NCI-H526 treated with DMSO at 0.1 percent for 48 hours (cell line): ENCODE measurements at places on chromosomes 2 and 18.

GRCh38 chr18:24799720-24800119, 339.3 kb downstream of the HRH4 start:
- DNase-seq = no peak

DNA sequence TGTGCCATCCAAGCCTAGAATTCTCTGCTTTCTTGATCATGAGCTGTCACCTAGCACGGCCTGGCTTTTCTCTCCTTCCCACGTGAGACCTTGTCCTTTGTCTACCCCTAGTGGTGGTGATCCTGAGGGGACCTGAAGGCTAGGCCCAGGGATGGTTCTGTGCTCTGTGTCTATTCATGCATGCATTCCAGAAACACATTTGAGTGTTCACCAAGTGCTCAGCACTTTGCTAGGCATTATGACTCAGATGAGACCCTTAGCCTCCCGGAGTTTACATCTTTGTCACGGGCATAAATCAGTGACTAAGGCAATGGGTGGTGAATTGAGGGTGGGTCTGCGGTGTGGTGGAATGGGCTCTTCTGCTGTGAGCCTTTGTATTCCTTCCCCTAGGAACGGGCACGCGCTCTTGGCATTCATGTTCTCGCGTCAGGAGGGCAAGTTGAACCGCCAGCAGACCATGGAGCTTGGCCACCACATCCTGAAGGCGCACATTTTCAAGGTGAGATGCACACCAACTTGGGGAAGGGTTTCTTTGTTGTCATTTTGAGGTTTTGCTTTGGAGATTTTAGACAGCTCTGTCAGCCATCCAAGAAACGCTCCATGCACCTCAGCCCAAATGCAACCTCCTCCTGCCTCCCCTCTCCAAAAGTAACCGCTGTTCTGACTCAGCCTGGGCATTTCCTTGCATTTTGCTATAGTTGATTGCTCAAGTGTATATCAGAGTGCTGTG, 100.9 kb downstream of the WDSUB1 start:
- DNase-seq = no peak

GRCh38 chr18:65788373-65788772, 37.6 kb downstream of the CDH7 start:
- peak; percentile 9 for DNase-seq

DNA sequence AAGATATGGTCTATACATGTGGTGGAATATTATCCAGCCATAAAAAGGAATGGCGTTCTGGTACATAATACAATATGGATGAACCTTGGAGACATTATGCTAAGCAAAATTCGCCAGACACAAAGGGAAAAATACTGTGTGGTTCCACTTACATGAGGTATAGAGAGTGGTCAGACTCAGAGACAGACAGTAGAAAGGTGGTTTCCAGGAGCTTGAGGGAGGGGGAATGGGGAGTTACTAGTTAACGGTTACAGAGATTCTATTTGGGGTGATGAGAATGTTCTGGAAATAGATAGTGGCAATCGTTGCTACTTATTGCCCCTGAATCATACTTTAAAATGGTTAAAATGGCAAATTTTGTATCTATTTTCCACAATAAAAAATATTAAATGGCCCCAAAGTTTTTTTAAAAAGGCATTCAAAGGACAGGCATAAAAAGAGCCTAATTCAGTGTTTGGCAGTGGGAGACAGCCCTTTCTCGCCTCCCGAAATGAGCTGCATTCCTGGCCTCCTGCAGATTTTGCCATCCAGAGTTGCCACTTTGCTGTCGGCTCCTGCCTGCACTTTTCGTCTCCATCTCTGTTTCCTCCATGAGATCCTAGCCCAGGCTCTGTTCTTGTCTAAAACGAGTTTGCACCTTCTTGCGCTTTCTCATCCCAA, 13.5 kb downstream of the TNFRSF11A start:
- no peak for DNase-seq
